Pulmonary artery endothelial cell (primary cell): ENCODE measurements at places on chromosomes 1 and 21.

DNA sequence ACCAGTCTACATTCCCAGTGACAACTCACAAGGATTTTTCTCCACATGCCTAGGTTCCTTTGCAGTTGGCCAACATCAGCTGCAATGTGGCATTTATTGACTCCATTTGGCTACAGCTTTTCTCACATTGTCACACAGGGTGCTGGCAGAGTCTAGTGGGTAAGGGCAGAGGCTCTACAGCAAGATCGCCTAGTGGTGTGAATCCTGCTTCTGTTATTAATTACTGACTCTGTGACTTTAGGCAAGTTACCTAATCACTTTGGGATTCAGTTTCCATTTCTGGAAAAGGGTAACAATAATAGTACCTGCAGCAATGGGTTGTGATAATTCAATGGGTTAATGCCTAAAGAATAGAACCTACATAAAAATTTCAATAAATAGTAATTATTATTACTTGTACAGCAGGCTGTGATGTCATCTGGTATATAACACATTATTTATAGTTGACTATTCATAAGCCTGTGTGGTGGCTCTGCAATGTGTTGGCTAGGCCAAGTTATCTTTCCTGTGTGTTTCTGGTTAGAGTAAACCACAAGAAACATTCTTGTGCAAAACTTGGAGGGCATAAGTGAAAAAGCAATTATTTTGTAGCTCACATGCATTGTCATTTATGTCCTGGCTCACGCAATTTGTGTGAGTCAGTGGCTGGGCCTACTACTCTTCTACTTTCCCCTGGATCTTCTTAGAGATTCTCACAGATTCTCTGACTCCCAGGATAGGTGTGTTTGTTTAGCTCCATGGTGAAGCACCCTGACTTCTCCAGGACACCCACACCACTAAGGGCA is 59.5 kb downstream of the PTGS2 start:
- DNase-seq = no peak

DNA sequence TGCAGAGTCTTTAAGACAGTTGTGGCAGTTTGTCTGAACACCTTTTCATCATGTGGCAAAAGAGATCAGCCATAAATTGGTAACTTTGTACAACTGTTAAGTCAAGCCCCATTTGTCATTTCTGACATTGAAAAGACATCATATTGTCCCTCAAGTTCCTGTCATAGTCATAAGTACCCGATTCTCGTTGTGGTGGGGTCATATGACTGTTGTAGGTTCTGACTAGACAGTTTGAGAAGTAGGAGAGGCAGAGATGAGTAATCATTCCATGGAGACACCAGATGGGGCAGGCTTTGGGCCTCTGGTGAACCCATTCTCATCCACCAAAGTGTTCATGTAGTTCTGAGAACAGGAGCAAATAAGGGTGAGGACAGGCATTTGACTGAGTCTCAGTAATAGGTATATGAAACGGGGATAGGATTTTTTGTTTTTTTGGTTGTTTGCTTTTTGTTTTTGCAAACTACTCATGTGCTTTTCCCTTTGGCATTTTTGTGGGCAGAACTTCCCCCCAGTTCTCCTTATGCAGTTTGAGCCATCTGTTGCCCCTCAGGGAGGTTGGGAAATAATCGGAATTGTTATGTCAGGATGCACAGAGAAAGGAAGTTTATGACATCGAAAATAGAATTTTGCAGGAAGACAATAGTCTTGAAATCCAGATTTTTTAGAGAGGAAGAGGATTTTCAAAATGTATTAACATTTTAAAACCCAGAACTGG is 86.9 kb upstream of the KCNE2 start:
- DNase-seq = no peak

DNA sequence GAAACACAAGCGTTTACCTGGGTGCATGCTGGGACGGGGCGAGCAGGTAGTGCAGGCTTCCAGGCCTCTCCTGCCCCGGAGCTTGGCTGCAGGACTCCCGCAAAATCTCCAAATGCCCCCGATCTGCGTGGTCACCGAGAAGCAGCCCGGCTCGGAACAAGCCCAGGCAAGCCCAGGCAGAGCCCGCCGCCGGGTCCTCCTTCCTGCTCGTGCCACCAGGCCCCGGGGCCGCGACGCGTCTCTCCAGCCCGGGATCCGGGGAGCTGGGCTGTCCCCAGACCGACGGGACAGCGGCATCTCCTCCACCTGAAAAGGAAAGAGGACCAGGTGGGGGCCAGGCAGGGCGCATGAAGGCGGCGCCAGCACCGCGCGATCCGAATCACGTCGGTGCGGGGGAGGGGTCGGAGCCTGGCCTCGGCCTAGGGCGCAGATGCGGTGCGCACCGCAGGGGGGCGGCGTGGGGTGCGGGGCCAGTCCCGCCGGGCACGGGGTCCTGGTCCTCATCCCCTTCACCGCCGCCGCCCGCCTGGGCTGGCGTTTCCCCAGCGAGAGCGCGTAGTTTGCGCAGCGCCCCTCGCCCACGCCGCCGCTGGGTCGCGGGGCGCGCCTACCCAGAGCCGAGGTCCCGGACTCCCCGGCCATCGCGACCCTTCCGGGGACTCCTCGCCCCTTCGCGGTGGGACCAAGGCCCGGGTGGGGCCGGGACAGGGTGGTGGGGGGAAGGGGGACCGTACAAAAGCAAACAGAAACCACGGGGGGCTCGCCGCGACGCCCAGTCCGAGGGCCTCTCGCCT is 52.4 kb upstream of the H6PD start:
- DNase-seq = no peak

DNA sequence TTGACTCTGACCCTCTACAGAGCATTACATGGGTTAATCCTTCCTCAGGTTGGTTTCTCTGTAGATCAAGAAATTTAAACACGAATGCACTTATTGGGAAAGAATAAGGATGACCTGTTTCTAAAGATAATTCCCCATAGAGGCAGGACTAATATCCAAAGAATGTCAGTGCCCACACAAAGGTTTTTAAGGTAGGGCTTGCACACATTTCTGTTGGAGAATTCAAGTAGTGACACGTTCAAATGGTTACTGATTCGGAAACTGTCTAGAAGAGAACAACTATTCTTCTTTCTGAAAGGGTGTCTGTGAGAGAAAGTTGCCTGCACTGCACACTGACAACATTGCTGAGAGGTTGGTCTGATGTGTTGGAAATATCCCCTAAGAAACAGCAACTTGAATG is 167.3 kb downstream of the ZNF326 start:
- DNase-seq = no peak

DNA sequence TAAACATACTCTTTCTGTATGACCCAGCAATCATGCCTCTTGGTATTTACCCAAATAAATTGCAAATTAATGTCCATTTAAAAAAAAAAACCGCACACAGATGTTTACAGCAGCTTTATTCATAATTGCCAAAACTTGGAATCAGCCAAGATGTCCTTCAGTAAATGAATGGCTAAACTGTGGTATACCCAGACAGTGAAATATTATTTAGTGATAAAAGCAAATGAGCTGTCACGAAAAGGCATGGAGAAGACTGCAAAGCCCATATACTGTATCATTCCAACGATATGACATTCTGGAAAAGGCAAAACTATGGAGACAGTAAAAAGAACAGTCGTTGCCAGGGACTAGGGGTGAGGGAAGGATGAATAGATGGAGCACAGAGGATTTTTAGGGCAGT is 77.0 kb upstream of the FAM20B start:
- no peak for DNase-seq

GRCh38 chr1:218211241-218211640 is 73.9 kb upstream of the RRP15 start:
- DNase-seq = no peak

- DNase-seq = no peak
Observed at GRCh38 chr1:179034720-179035119, 9.0 kb downstream of the FAM20B start.
